ENCODE measurements at places on chromosomes 5 and 9.

GRCh38 chr9:20358207-20358606, 264.1 kb downstream of the MLLT3 start:
- no peak for DNase-seq

GRCh38 chr5:74499256-74500050, 141.1 kb downstream of the ENC1 start:
- no peak for DNase-seq

DNA sequence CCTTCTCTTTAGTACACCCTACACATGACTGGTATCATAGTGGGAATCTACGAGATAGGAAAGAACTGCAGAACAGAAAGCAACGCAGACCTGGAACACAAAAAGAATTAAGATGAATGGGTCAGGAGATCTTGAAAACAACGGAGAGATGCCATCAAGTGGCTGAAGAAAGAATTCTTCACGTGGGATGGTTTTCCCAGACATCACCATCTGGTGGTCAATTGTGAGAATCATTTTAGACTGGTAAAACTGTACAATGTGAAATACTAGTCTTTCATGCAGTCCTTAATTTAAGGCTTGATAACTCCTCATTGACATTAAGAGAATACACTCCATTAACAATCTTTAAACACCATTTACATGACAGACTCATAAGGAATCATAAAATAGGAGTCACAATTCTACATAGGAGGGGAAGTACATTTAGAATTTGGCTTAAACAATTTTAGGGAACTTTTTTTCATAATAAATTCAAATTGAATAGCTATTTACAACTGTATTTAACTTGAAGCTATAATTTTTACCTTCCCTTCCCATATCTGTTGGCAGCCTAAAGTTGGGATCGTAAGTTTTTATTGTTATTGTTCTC, 128.4 kb upstream of the TRPM3 start:
- DNase-seq: no peak

- no peak for DNase-seq
These were observed 38.0 kb downstream of the MTMR12 start for GRCh38 chr5:32274548-32275395.

DNA sequence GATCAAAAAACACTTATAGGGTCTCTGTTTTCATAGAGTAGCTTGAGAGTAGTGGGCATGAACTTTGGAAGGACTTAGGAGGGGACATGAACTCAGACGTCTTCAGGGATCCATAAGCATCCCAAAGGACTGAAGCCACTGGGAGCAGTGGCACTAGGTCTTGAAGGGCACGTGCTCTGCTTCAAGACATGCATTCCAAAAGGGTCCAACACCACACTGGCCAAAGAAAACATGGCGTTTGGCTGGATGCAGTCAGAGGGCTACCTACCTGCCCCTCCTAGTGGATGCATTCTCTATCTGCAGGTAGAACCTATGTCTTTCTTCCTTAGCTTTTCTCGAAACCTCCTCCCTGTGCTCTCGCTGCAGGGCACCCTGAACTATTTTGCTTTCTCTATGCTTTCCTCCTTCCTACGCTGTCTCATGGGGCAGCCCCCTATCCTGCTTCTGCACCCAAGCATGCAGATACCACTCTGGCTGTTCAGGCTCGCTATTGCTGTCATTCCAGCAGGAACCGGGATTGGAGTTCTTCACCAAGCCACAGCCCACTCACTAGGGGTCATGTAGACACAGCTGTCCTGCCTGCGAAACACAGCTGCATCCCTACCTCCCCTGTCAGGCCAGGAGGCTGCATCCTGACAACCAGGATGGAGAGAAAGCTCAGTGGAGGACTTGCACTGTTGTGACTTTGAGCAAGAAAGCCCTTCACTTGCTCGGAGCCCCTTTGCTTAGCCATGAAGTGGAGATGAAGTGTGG, 11.9 kb downstream of the FAM240B start:
- no peak for DNase-seq

DNA sequence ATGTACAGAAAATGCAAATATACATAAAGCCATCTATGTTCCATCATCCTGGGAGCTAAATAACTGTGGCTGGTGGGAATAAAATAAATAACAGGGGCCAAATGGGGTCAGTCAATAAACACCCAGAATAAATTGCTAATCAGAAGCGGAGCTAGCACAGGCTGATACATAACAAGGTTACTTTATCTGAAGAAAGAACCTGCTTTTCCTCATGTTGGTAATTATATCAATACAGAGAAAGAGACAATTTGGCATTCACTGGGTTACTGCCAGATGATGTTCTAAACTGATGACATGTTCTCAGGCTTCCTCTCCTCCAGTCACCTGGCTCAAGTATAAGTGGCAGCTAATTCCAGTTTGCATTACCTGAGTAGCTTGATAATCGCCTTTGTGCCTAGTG, 144.9 kb upstream of the CD180 start:
- DNase-seq: no peak

- no peak for DNase-seq
These were observed 79.2 kb upstream of the PANK3 start for GRCh38 chr5:168658394-168658793.

All from GM12892 (cell line).